ENCODE measurements at places on chromosomes 5 and 9.

DNA sequence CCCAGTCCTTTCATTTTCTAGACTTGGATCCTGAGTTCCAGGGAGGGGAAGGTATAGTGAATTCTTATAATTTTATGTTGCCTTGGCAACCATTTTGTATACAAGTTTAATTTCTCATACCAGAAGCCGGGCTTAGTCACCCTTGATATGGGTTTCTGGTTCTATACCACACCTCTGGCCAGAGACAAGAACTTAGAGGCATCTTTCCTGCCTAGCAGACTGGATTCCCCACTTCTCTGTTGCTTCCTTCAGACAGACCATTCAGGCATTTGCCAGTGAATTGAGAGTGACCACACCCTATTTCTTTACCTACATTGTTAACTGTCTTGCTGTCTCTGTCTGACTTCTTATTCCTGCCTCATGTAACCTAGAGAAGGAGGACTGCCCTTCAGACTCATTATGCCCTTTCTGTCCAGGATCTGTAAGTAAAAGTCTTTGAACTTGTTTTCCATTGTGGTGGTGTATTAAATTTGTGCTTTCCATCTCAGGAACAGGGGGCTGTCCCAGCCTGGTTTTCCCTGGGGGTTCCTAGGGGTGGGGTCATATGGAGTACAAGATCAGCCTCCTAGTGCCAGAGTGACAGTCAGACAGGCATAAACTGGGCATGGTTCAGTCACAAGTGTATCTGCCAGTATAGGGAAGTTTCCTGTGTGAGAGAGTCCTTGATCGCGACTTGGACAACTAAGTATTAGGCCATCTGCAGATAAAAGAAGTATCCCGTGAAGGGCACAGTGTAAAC, 27.4 kb downstream of the TNFSF8 start:
- DNase-seq = no peak

GRCh38 chr9:112819635-112820496, 69.3 kb downstream of the SNX30 start:
- DNase-seq = no peak

DNA sequence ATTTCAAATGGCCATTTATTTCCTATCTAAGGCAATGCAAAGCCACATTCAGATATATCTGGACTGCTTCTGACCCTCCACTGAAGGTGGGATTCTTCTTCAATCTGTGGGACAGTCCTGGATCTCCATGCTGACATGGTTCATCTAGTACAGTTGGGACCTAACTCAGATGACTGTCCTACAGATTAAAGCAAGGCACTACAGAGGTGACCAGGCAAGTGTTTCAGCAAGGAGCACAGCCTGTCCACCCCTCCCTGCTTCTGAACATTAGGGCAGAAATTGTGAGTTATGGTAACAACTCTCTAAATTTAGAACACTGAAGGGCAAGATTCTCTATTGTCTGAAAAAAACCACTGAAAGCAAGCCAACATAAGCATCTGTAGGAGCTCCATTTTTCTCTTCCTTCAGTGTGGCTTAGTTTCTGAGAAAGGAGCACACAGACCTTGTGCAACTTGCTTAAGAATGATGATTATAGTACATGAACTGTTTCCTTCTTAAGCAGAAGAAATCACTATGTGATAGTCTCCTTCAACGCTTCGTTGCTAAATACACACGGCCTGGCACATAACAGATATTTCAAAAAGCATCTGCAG, 62.9 kb upstream of the BARX1 start:
- no peak for DNase-seq

DNA sequence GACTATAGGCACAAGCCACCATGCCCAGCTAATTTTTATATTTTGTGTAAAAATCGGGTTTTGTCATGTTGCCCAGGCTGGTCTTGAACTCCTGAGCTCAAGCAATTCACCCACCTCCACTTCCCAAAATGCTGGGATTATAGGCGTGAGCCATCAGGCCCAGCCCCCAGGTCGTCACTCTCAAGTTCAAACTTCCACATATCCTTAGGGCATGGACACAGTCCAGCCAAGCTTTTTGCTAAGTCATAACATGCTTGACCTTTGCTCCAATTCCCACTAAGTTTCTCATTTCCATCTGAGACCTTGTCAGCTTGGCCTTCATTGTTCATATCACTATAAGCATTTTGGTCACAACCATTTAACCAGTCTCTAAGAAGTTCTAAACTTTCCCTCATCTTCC, 43.9 kb upstream of the ARAP3 start:
- no peak for DNase-seq

- no peak for DNase-seq
Observed at GRCh38 chr5:75558981-75559632, 47.4 kb downstream of the POLK start.

DNA sequence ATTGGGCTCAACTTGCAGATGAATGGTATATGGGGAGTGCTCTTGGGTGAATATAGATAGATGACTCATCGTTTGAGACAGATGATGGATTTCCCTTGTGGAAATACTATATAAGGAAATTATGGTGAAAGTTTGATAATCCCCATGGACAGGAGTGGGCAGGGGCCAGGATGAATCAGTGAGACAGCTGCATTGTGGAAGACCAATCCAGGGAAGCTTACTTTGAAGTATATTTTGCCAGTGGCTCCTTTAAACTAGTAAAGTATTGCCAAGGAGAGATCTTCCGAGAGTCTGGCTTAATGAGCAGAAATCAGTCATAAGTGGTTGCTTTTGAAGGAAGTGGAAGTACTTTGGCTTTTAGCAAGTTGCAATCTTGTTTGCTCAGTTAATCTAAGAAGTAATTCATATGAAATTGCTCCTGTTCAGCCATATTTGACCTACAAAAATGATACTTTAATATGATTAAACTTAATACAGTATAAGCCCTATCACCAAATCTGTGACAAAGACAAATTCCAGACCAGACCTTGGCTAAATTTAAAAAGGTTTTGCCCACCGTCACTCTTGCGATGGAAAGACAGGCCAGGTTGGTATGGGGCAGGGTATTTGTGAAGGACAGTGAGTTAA, 9.3 kb upstream of the TNC start:
- DNase-seq = no peak

- DNase-seq = no peak
Observed at GRCh38 chr5:178213748-178214151, 9.4 kb downstream of the HNRNPAB start.

- no peak for DNase-seq
Observed at GRCh38 chr9:130624154-130624553, 40.2 kb upstream of the PRDM12 start.

GRCh38 chr5:98836175-98836574, 62.7 kb downstream of the RGMB start:
- DNase-seq = no peak

DNA sequence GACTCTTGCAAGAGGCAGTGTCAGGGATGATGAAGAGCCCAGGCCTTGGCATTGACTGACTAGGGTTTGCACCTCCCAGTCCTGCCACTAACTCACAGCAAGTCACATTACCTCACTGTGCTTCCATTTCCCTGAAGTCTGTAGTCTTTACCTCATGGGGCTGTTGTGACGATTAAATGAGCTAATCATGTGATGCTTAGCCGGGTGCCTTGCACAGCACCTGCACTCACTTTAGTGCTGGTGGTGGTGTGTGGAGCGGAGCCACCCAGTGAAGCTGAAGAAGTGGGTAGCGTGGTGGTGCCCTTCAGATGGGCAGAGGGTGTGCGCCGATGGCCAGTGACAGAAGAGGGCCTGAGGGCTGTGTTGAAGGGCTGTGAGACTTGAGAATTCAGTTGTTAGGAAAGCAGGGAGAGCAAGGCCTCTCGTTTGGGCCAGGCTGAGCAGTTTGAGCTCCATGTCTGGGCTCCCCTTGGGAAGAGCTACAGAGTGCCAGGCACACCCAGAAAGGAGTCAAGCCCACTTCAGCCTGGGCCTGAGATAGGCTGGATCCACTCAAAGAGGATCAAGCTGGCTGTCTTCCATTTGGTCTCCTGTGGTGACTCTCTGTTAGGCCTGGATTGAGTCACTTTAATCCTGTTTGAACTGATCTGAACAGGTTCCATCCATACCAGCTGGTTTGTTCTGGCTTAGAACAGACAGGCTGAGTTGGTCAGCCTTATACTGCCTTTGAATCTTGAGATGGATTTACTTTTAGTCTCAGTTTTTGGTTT, 42.5 kb downstream of the RALGPS1 start:
- no peak for DNase-seq

DNA sequence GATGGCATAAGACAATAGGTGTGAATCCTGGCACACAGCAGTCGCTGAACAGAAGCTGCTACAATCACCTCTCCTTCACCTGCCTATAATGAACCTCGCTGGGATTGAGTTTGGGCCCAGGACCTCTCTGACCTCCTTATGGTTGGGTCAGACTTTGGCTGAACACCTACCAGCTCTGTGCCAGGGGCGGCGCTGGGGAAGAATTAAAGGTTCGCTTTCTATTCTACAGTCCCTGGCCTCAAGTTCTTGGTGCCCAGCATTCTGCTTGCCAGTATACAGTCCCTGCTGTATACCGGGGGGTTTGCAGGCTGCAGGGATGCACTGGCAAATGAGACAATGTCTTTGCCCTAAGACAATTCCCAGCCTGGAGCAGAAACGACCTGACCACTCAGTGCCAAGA, 895 bp upstream of the STRBP start:
- DNase-seq = peak; percentile 10

All from activated CD4-positive, alpha-beta T cell treated with anti-CD3 and anti-CD28 coated beads for 1 hour (primary cell).